ENCODE measurements at places on chromosomes 3 and 15.

- DNase-seq = no peak
Measured at GRCh38 chr15:27670486-27671209, 428.5 kb downstream of the OCA2 start.

DNA sequence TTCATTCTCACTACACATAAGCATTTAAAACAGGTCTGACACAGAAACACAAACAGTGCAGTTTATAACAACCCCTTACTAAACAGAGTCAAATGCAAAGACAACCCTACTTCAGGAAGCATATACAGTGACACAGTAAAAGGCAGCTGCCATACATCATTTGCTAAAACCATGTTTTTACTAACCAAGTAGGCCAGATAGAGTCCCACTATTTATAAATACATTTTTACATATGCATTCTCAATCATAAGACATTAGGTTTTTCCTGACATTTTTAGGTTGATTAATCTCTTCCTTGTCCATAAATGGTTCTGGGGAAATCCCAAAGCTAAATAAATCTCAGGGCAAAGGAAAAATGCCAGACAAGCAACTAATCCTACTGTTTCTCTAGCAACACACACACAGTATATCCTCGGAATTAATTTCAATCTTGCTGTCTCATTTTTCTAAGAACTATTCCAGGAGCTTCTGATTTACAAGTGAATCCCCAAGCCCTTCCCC, 39.0 kb downstream of the CHAC1 start:
- peak; percentile 21 for DNase-seq

DNA sequence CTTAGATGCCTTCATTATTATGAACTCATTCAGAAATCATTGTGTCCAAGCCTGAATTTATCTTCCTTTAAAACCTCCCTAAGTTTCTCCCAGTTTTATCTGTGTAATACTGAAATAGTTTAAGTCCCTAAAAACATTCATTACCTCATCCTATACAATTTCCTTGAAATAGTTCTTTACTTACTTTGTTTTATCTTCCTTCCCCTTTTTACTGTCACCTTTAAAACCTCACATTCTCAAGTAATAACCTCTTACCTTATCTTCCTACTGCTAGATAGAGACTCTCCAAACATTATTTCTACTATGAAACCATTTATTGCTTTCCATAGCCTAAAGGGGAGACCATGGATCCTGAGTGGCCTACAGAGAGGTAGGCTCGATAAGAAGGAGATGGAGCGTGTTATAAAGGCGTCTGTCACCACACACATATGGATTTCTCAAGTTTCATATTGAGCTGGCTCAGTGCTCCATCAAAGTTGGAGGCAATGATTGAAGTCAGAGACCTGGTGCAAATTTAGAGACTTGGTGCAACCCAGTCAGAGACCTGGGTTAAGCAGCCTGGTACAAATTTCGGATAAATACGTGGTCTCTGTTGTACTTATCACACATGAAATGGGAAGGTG, 140.4 kb downstream of the NFKBIZ start:
- no peak for DNase-seq

DNA sequence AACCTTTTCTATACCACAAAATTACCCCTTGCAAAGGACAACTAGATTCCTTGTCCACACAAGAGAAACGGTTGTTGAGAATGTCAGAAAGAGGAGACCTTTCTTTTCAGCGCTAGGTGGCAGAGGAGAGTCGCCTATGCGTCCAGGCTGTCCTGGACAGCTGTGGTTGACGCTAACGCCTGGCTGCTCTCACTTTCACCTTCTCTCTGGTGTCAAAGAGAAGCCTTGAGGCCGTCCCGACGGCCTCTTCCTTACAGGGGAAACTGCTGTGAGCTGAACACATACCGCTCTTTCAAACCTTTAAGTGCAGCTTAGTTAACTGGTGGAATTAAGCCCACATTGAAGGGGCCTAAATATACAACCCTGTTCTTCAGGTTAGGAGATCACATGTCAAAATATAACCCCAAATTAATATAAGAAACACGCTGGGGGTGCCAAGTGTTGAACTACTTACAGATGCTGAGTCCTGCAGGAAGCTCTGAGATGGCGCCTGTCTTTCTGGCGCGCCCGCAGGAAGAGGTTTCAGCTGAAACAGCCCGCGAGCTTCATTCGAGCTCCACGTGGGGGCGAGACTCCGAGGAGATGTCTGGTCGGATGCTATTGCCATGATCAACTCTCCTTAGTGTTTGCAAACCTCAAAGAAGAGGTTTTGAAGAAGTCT, 26.1 kb upstream of the KBTBD8 start:
- DNase-seq = peak; percentile 81

- DNase-seq = no peak
Measured at GRCh38 chr15:24899367-24899766, 55.4 kb upstream of the SNRPN start.

GRCh38 chr15:89070197-89071124, 17.8 kb upstream of the ABHD2 start:
- DNase-seq = no peak

GRCh38 chr15:66124651-66125050, 128.9 kb downstream of the MEGF11 start:
- DNase-seq = no peak
